ENCODE measurements at places on chromosomes 2 and 18.

DNA sequence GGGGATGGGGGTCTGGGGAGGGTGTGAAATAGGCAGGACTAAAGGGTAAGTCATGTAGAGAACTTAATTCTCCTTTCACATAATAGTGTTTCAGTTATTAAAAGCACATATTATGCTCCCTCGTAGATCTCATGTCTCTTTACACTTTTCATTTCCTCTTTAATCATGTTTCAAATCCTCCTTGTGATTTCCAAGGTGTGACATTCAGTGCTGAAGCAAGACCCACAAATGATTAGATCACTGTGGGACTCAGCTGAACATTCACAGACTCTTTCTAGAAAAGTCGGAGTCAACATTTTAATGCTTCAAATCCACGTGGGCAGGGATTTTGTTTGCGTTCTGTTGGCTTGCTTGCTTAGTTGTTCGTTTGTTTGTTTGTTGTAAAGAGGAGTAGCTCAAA lies 34.7 kb upstream of the CALCRL start:
- no peak for DNase-seq

DNA sequence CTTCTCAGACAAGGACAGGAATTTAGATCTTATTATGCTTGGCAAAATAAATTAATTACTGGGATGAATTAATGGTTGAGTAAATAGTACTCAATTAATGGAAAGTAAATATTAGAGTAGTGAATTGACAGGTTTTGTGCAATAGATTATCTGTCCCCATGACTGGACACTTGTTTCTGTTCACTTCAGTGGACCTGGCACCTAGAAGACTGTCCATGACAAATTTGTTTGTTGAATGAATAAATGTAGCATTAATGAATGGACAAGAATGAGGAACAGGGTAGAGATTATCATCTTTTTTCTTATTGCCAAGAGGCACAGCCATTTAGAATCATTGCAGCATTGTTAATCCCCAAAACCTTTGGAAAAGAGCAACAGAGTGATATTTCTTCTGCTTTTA lies 570.0 kb upstream of the CRIM1 start:
- no peak for DNase-seq

DNA sequence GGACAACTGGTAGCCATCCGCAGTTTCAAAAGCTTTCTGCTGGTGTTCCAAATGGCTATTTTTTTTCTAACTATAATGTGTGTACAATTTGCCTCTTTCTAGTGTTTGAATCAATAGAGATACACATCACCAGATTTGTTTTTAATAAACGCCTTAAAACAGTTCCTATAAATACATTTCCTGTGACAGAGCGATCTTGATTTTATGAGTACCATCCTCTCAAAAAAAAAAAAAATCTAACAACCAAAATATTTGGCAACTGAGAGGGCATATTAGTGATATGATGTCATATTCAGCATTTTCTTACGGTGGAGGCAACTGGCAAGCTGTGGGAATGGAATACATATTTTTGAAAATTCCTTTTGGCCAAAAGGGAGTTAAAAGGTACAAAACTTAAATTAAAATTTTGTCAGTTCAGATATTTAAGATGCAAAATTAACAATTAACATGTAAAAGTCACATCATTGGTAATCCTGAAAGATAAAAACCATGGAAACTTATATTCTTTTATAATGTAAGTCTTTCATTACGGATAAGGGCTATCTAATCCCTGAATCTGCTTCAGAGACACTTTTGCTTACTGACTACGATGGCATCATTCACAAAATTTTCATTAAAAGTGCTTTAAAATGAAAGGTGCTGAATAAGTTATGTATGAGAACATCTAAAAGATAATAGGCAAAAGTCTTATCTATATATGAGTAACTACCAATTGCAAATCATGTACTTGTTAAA lies 268.4 kb downstream of the TCF4 start:
- DNase-seq = no peak

DNA sequence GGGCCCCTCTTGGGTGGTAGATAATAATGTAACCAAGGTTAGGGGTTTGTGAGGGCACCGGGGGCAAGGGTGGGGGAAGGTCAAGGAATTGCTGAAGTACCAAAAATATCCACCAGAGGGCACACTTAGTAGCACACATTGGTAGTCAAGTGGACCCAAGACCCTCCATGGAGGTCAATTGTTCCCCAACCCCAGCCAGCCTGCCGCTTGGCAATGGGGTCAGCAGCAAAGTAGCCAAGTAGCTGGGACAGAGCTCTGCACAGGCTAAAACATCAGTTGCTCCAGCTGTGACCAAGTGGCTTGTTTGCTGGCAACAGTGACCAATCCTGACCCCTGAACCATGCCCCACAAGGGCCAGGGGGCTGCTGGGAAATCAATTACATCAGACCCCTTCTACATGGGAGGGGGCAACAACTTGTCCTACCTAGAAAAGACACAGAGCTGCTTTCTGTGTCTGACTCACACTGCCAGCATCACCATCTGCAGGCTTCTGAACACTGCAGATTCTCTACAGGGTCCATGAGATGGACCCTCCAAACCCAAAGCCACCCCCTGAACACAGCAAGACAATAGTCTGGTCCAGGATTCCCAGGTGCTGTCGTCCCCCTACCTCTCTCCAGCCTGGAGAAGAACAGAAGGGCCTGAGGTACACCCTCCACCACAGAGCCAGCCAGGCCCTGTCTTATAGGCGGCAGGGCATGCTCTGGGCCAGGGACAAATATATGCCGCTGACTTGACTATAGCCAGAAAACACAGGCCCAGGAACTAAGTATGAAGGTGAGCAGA lies 76.0 kb downstream of the EMX1 start:
- DNase-seq = no peak

DNA sequence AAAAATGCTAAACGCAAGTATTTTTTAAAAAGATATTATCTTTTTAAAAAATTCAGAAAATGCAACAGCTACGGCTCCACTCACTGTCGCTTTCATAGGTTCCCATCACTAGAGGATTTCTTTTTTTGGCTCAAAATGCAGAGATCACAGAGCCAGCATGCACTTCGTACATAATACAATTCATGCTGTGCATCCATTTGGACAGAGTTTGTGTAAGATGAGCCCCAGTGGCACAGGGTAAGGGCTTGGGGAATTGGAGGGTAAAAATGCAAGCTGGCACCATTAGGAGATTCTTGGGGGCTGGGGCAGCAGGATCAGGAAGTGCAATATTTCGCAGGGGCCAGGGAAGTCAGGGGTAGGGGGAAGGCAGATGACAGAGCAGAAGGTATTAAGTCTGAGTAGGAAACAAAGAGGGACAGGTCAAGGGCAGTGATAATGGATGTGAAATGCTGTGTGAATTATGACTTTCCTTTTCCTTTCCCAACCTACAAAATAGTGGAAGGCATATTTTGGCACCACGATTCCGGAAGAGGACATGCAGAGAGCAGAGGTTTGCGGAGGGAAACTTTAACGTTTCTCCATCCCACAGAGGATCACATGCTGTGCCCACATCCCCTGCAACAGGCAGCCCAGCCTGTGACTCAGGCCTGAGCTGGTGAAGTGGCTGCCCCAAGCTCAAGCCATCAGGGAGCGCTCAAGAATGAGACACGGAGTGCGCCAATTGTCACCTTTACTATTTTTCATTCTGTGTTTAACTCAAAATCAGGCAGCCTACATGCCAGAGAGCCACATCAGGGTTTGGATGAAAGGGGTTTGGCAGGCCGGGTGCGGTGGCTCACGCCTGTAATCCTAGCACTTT lies 4.7 kb downstream of the CAPG start:
- DNase-seq = peak; percentile 39

- no peak for DNase-seq
Measured at GRCh38 chr18:78127041-78127440, 852.6 kb upstream of the SALL3 start.

GRCh38 chr2:241764275-241765241 lies 12.1 kb upstream of the GAL3ST2 start:
- no peak for DNase-seq

Data from stimulated activated CD8-positive, alpha-beta memory T cell treated with anti-CD3 and anti-CD28 coated beads, Interleukin-7, amount 100 ng/mL, for 1 hour (primary cell).